ENCODE measurements at places on chromosomes 2 and 18.

DNA sequence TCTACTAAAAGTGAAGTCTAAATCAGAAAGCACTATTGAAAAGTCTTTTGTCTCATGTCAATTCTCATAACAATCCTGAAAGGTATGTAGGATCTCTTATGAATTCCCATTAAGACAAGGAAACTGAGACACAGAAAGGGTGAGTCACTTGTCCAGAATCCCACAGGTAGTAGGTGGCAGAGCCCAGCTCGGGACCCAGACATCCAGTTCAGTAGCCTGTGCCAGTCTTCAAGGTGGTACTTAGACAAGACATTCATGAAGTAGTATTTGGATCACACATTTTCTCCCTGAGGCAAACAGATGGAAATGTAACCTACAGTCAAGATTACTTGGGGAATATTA lies 14.8 kb upstream of the PARD3B start:
- DNase-seq, result no peak

GRCh38 chr2:19362094-19362754 lies 3.8 kb upstream of the OSR1 start:
- DNase-seq, result no peak

DNA sequence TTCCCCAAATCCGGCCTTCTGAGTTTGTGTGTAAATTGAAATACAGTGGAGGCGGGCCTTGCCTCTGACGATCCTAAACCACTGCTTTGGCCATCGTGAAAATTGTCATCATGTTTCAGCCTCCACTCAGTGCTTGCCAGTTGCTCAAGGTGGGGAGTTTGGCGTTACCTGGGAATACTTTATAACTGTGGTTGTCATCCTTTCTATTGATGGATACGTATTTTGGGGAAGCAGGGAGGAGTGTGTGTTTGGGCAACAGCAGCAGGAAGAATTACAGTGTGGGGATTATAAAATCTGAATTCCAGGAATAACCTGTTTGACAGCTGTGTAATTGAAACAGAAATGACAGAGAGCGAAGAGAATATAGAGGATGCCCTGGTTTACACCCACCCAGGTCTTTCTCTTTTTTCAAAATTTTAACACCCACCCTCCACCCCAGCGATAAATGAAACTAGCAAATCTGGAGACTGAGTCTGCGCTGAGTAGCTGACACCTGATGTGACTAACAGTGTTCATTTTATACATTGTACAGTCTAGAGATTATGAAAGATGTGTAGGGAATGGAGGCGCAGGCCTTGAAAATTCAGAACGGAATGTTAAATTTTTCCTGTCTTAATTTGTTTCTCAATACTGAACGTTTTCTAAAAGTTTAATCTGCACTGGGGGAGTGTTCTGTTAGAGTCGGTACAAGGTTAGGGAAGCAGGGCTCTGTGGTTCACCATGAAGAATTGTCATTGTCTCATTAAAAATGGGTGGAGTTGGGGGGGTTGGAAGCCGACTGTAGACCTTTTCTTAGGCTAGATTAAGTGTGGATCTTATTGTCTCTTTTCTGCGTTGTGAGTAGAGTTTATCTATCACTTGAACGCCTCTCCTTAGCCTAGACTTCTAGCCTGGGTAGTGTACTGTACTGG lies 1.6 kb downstream of the MAP4K4 start:
- DNase-seq, result no peak

- DNase-seq, result no peak
These were observed 1783.9 kb downstream of the SUCLG1 start for GRCh38 chr2:82675186-82675585.

DNA sequence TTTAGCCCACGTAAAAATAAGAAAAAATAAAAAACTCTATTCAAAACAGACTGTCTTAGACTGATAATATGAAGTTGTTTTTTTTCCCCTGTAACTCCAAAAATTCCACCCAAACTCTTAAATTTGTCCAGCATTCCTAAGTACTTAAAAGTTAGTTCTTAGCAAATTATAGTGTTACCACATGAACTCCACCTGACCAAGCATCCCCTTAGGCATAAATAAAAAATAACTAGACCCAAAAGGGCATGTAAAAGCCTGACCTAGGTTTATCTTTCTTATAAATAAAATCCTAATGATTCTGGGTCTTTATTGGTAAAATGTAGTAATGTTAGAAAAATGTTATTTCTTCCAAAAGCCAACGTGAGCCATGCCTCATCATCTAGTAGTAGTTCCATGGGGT lies 54.3 kb downstream of the TTC21B start:
- no peak for DNase-seq

GRCh38 chr2:18899725-18900124 lies 310.4 kb upstream of the NT5C1B start:
- no peak for DNase-seq

DNA sequence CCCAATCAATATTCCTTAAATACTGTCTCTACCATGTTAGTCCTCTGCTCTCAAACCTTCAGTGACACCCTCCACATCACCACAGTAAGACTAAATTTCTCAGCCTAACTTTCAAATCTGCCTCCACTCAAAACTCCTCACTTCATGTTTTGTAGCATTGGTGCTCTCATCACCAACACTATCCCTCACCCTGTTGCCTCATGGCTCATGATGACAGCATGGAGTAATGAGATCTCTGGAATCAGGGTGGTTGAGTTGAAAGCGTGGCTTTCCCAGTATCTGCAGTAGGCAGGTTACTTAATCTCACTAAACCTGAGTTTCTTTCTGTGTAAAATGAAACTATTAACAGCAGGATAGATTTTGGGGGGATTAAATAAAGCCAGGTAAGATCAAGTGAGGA lies 621.4 kb downstream of the NYAP2 start:
- DNase-seq, result no peak

GRCh38 chr2:3651691-3652648 lies 6.0 kb upstream of the ALLC start:
- peak; percentile 43 for DNase-seq

Measured in ovary (tissue), 10 donors.